ENCODE measurements at places on chromosomes 6 and 20.
A peak's percentile ranks its signal among the peaks of the same experiment; 100 is the strongest.

DNA sequence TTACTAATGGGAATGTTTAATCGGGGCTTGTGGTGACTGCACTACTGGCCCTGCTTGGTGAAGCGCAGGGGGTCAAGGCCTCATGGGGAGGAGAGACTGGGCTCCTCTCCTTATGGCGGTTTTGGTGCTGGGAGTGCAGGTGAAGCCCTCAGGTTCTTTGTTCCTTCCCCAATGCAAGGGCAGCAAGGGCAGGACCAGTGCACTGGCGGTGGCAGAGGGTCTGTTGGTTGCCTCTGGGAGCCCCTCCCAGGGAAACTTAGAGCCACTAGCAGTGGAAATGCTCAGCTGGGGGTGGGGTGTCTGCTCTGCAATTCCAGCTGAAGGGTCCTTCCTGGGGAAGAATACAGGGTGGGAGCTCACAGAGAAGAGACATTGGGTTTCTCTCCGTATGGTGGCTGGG lies 66.5 kb downstream of the KLHL32 start:
- DNase-seq: no peak

DNA sequence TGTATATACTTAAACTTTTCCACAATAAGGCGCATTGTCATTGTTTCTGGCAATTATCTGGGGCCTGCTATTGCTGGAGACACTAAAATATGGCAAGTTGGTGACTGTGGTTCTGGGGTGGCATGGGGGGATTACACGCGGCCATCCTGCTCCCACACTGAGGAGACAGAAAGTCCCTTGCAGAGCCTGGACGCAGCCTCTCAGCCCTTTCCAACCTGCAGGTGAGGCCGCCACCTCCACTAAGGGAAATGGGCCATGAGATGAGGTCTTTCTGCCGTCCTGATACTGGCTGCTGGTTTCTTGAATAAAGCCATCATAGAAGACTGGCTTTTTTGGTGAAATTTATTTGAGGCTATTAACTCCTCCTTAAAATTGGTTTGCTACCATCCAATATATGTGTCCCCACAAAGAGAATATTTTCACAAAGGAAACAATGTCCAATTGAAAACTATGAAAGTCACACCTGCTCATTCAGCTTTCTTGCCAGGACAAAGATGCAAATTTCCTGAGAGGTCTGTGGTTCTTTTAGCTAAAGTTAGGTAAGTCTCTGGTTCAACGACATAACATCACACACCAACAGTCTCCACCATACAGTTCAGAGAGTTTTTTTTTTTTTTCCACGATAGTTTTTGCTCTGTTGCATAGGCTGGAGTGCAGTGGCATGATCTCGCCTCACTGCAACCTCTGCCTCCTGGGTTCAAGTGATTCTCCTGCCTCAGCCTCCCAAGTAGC lies 13.0 kb downstream of the TXNDC5 start:
- DNase-seq: no peak

GRCh38 chr6:139028215-139028657 lies 309 bp upstream of the ABRACL start:
- DNase-seq: peak; percentile 87

GRCh38 chr20:4788314-4788713 lies 66.6 kb downstream of the PRND start:
- DNase-seq: no peak

DNA sequence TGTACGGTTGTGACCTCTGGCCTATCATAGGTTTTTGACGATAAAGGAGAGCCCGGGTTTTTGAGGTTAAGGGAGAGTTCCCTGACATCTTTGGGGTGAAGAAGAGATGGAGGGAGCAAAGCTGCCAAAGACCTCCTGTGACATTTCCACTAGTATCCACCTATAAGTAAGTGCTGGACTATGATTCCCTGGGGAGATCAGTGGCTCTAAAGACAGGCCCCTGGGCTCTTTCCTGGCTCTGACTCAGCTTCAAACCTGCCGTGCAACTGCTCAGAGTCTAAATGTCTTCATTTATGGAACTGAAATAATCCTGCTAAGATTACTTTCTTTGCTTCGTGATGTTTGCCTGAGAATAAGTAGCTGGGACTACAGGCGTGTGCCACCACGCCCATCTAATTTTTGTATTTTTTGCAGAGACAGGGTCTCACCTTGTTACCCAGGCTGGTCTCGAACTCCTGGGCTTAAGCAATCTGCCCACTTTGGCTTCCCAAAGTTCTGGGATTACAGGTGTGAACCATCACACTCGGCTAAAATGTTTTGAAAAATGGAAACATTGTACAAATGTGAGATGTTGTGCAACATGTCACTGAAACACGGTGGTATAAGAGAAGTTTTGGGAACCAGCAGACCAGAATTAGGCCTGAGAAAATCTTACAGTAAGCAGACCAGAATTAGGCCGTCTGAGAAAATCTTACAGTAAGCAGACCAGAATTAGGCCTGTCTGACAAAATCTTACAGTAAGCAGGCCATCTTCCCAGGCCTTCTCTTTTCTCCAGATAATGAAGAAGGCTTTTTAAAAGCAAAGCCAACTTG lies 1.1 kb upstream of the PAQR8 start:
- DNase-seq: peak; percentile 58

DNA sequence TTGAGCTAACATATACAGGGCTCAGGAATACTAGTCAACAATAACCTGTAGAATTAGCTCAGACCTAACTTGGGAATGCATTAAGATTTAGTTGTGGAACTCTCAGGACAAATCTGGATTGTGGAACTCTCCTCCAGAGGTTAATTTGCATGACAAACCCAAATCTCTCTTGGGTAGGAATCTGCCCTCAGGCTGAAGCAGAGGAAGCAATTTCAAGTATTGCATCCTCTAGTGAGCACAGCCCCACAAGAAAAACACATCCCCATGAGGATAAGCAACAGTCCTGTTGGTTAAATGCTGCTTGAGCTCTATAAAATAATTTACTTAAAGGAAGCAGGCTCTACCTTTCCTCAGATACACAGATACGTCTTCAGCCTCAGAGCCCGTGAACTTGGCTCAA lies 170.9 kb upstream of the STXBP5 start:
- DNase-seq: peak; percentile 32

- DNase-seq: no peak
Observed at GRCh38 chr20:1561350-1561749, 3.8 kb upstream of the SIRPD start.

DNA sequence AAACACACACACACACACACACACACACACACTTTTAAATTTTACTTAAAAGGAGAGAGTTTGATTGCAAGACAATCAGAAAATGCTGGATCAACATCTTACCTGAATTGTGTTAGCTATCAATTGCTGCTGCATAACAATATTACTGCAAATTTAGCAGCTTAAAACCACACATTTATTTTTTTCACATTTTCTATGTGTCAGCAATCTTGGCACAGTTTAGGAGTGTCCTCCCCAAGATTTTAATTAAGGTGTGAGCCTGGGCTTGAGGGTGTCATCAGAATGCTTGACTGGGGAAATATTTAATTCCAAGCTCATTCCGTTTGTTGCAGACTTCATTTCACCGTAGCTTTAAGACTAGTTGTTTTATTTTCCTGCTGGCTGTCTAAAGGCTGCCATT lies 431.0 kb upstream of the GJE1 start:
- DNase-seq: no peak
